ENCODE measurements at places on chromosomes 7 and 10.

DNA sequence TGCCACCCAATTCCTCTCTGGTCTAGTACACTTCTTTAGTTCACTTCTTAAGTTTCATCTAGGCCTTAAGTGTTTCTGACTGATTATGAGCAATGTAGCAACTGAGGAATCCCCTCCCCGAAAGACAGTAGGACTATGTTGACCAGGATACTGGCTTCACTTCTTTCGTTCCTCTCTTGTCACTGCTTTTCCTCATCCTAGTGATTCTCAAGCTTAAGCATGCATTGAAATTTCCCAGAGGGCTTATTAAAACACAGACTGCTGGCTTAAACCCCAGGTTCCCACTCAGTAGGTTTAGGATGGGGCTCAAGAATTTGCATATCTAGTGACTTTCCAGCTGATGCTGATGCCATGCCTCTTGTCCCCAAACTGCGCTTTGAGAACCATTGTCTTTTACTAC, 164.6 kb upstream of the WNT16 start:
- DNase-seq = no peak

- no peak for DNase-seq
Observed at GRCh38 chr7:2483494-2483893, 7.3 kb upstream of the GRIFIN start.

DNA sequence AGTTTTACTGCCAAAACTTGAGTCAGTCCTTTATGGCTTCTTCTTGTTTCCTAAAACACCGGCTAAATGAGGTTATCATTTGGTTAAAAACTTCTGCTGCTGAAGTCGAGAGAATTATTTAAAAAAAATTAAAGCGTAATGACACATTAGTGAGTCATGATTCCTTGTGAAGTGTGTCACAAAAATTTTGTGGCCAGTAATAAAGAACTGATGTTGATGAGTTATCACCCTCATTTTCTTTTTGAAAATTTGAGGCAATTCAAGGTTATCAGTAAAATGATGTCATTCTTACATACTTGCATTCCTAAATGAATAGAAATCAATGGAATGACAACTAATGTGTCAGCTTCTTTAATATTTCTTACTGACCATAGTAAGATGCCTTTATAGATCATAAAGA, 427.4 kb downstream of the SORCS3 start:
- DNase-seq = peak; percentile 54

DNA sequence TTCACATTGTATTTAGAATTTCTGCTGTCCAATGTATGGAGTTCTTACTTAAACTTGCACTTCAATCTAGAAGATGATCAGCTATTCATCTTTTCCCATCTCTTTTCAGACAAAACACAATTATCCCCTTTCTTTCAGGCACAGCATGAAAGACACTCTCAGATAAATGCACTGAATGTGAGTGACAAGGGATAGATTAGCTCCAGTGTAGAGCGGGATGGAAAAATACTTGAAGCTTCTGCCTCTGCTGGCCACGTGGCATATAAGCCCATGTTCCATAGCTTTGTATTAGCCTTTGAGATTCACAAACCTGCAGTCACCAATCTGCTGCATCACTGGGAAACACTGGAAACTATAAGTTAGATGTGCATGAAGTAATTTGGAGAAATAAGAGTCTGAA, 162.2 kb upstream of the FAM3C start:
- no peak for DNase-seq

- peak; percentile 16 for DNase-seq
Observed at GRCh38 chr7:107387128-107387527, 82.7 kb upstream of the GPR22 start.

Data from AG10803 (cell line).